ENCODE measurements at places on chromosomes 12 and 14.

DNA sequence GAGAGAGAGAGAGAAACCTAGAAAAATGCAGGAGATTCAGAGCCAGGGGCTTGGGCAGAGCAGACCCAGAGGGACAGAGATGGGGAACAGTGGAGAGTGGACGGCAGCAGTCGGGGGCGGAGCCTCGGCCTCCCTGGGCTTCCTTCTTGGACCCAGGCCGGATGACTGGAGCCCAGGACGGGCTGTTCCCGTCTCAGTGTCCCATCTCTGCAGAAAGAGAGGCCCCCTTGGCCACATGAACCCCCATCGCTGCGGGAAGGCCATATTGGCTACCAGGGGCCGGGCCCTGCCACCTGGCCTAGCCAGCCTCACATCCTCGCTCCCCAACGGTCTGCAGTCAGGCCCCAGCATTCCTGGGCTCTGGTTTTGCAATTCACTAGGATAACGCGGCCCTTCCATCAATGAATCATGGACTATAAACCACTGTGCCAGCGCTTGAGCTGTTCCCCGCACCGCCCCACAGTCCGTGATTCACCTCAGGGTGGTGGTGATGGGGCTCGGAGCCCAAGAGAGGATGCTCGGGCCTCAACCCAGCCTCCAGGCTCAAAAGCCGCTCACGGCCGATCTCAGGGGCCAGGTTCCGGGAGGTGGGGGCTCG lies 116.5 kb downstream of the RFLNA start:
- peak; percentile 92 for DNase-seq

- peak; percentile 0 for DNase-seq
These were observed 755.8 kb upstream of the FBXO33 start for GRCh38 chr14:40188006-40188405.

- DNase-seq, result peak; percentile 75
These were observed 58.5 kb downstream of the NUAK1 start for GRCh38 chr12:106080041-106080790.

- DNase-seq, result peak; percentile 58
These were observed 10.9 kb downstream of the TCHP start for GRCh38 chr12:109910969-109911348.

DNA sequence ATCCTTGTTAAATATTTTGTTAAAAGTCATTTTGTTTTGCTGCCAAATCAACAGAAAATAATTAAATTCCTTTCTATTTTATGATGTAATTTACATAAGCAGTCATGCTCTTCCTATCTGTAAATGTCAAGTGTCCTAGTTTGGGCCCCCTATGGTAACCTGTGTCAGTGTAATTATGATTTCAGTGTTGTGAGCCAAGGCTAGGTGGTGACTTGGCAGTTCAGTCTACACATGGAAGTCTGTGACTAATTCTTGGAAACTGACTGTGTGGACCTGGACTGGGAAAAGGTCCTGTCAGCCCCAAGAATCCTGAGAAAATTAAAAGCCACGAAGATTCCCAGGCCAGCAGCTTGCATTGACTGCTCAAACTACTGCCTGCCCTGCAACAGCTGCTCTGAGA lies 371.0 kb downstream of the FUT8 start:
- DNase-seq, result no peak

- peak; percentile 17 for DNase-seq
These were observed 35.8 kb downstream of the TRIP11 start for GRCh38 chr14:92004062-92004461.

GRCh38 chr12:131912518-131913274 lies 16.4 kb upstream of the PUS1 start:
- peak; percentile 87 for DNase-seq

DNA sequence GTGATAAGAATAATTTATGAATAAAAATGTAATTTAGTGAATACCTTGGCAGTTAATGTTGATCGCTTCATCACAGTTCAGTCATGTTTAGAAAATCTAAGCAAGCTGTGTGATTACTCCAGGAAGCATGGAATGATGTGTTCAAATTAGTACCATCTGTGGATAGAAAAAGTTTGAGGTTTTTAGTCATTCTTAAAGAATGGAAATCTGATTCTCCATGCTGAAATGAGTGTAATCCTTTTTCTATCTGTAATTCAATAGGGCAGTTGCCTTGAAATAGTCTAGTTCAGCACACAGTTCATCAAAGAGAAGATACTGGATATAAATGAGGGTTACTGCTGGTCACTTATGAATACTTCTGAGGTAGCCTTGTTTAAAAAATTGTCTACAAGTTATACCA lies 127.2 kb upstream of the MYF6 start:
- peak; percentile 96 for DNase-seq

- no peak for DNase-seq
These were observed 17.6 kb downstream of the AVIL start for GRCh38 chr12:57800965-57801364.
